Type B pancreatic cell (in vitro differentiated cells): ENCODE measurements at places on chromosomes 1 and 21.

DNA sequence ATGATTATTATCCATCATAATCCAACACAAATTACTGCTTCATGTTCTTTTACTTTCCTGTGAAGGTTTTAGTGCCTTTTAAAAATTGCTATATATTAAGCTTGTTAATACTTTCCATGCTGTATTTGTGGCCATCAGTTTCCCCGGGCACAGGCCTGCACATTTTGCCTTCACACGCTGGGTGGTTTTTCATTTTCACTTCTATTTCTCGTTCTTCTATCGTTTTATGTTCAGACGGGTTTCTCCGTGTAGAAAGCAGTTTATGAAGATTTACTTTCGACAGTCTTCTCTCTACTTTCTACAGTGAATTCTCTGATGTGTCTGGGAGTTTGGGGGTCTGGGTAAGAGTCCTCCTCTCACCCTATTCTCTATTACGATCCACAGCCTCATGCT is 9.5 kb downstream of the RUNX3 start:
- H3K4me3 ChIP-seq: no peak overlapping the region
- no peak overlapping the region for H3K27ac ChIP-seq
- H3K4me1 ChIP-seq: no peaks in the 10 kb centered on the region
- DNase-seq: no peak
- no peaks in the 10 kb centered on the region for H3K36me3 ChIP-seq

GRCh38 chr1:245663841-245664240 is 509.1 kb downstream of the KIF26B start:
- no peak for DNase-seq
- H3K4me1 ChIP-seq: no peaks in the 10 kb centered on the region
- peaks cover 4% of the 10 kb centered on the region for H3K36me3 ChIP-seq
- H3K27ac ChIP-seq: no peak overlapping the region

DNA sequence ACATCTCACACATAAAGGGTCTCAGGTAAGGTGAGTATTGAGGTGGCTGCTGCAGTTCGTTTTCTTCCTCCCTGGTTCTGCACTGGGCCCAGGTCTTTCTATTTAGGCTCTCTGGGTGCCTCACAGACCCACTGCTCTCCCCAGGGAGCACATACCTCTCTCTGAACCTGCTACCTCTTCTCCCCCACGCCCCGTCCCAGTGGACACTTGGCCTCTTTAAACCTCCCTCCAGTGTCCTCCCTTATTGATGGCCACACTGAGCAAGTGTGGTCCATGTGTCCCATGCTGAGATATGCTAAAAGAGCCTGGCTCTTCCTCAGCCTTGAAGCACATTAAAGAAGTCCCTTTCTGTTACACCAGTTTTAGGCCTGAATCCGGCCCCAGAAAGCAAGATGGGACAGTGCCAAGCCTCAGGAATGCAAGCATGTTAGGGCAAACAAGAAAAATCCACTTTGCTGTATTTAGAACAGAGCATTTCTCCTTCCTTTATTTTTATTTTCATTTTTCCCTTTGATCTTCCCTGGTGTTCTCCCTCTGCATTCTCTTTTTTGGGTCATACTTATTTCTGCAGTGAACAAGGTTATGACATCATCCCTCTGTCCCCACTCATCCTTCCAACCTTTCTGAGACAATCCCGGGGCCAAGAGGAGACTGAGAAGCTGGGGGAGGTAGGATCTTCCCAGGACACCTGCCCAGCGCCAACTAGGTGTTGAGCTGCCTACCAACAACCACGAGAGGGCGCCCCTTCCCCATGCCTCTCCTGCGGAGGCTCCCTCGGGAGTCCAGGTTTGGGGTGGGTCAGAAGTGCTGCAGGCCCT is 5.0 kb upstream of the CHI3L2 start:
- H3K4me1 ChIP-seq: peaks cover 31% of the 10 kb centered on the region
- H3K27me3 ChIP-seq: no peaks in the 10 kb centered on the region
- DNase-seq: peak; percentile 78
- H3K4me3 ChIP-seq: no peak overlapping the region
- H3K36me3 ChIP-seq: no peaks in the 10 kb centered on the region

- DNase-seq: no peak
- no peak overlapping the region for H3K27ac ChIP-seq
- H3K27me3 ChIP-seq: peaks cover 27% of the 10 kb centered on the region
- H3K36me3 ChIP-seq: no peaks in the 10 kb centered on the region
- peaks cover 8% of the 10 kb centered on the region for H3K4me1 ChIP-seq
Measured at GRCh38 chr1:213585959-213586586, 401.7 kb upstream of the PROX1 start.

DNA sequence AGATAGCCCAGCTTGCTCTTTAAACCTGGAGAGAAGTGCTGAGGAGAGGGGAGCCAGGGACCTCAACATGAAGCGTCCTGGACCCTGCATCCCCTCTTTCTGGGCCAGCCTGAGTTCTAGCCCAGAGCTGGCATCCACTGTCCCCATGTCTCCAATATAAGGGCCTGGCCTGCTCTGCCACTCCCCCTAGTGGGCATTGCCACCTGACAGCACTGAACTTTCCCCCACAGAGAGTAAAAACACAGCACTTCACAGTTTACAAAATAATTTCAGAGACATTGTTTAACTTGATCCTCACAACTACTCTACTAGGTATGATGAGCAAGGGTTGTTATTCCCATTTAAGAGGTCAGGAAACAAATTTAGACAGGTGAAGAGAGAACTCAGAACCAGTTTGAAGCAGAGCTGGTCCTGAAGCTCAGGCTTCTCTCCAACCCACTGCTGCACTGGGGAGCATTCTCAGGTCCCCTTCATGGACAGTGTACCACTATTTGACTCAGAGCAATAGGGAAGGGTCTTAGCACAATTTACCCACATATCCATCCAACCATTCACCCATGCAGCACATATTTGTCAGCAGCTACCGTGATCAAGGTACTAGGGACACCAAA is 151.2 kb downstream of the DMRTA2 start:
- peaks cover 6% of the 10 kb centered on the region for H3K4me1 ChIP-seq
- H3K4me3 ChIP-seq: no peak overlapping the region
- no peak for DNase-seq

GRCh38 chr1:40806731-40807695 is 23.4 kb downstream of the KCNQ4 start:
- H3K36me3 ChIP-seq: no peaks in the 10 kb centered on the region
- H3K4me3 ChIP-seq: no peak overlapping the region
- peaks cover 16% of the 10 kb centered on the region for H3K4me1 ChIP-seq
- H3K27me3 ChIP-seq: peaks cover 19% of the 10 kb centered on the region
- DNase-seq: no peak

GRCh38 chr1:222791006-222791710 is 23.7 kb upstream of the DISP1 start:
- H3K27ac ChIP-seq: no peak overlapping the region
- no peak for DNase-seq
- H3K36me3 ChIP-seq: no peaks in the 10 kb centered on the region
- H3K4me1 ChIP-seq: peaks cover 24% of the 10 kb centered on the region
- no peak overlapping the region for H3K4me3 ChIP-seq
- peaks cover 7% of the 10 kb centered on the region for H3K27me3 ChIP-seq

GRCh38 chr1:90809093-90809492 is 92.0 kb upstream of the BARHL2 start:
- H3K36me3 ChIP-seq: no peaks in the 10 kb centered on the region
- peaks cover 3% of the 10 kb centered on the region for H3K4me1 ChIP-seq
- peaks cover 10% of the 10 kb centered on the region for H3K27me3 ChIP-seq
- DNase-seq: no peak
- H3K4me3 ChIP-seq: no peak overlapping the region

- peaks cover 44% of the 10 kb centered on the region for H3K4me1 ChIP-seq
- no peak overlapping the region for H3K4me3 ChIP-seq
- DNase-seq: no peak
- H3K36me3 ChIP-seq: peaks cover 15% of the 10 kb centered on the region
Measured at GRCh38 chr1:2255420-2256369, 27.6 kb downstream of the SKI start.

- H3K4me1 ChIP-seq: peaks cover 15% of the 10 kb centered on the region
- H3K36me3 ChIP-seq: no peaks in the 10 kb centered on the region
- H3K27me3 ChIP-seq: no peaks in the 10 kb centered on the region
- peak overlapping the region; percentile 10 for H3K27ac ChIP-seq
Measured at GRCh38 chr21:40660461-40660860, 186.5 kb downstream of the DSCAM start.

DNA sequence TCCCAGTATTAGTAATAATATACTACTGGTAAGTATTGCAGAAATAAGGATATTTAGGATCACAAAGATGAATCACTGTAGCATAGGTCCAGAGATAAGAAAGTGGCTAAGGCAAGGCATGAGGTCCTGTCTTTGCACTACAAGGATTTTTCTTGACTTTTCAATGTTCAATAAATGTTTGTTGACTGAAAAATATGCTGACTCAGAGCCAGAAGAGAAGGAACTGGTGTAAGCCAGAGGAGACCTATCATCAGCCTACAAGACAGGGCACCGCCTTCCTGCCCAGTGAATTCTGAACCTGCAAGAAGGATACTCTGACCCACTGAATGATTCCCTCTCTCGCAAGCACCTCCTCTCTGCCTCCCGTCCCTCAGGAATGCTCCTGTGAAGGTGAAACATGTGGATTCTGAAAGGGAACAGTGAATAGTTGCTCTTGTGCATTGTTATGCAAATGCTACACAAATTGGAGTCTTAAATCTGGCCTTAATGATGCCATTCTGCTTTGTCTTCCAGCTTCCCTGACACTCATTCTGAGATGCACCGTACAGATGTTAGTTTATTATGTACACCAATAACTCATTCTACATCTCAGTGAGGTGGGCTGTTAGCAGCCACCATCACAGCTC is 540.0 kb downstream of the OMA1 start:
- H3K27me3 ChIP-seq: no peaks in the 10 kb centered on the region
- DNase-seq: no peak
- no peaks in the 10 kb centered on the region for H3K4me1 ChIP-seq

GRCh38 chr1:95117207-95118066 is at the start of gene TLCD4:
Gene TLCD4 (plus strand): TSS chr1:95117355. CDS start chr1:95143902, 26,547 bp downstream.
- peaks cover 10% of the 10 kb centered on the region for H3K4me1 ChIP-seq
- DNase-seq: peak; percentile 76
- peaks cover 44% of the 10 kb centered on the region for H3K27me3 ChIP-seq
- H3K36me3 ChIP-seq: no peaks in the 10 kb centered on the region

- peaks cover 14% of the 10 kb centered on the region for H3K4me1 ChIP-seq
- H3K27me3 ChIP-seq: no peaks in the 10 kb centered on the region
- no peaks in the 10 kb centered on the region for H3K36me3 ChIP-seq
Measured at GRCh38 chr1:9315411-9316079, 22.9 kb downstream of the SPSB1 start.

- no peaks in the 10 kb centered on the region for H3K27me3 ChIP-seq
- H3K27ac ChIP-seq: peak overlapping the region; percentile 22
- no peak for DNase-seq
- peaks cover 4% of the 10 kb centered on the region for H3K36me3 ChIP-seq
Measured at GRCh38 chr1:208988811-208989222, 594.7 kb upstream of the CAMK1G start.

DNA sequence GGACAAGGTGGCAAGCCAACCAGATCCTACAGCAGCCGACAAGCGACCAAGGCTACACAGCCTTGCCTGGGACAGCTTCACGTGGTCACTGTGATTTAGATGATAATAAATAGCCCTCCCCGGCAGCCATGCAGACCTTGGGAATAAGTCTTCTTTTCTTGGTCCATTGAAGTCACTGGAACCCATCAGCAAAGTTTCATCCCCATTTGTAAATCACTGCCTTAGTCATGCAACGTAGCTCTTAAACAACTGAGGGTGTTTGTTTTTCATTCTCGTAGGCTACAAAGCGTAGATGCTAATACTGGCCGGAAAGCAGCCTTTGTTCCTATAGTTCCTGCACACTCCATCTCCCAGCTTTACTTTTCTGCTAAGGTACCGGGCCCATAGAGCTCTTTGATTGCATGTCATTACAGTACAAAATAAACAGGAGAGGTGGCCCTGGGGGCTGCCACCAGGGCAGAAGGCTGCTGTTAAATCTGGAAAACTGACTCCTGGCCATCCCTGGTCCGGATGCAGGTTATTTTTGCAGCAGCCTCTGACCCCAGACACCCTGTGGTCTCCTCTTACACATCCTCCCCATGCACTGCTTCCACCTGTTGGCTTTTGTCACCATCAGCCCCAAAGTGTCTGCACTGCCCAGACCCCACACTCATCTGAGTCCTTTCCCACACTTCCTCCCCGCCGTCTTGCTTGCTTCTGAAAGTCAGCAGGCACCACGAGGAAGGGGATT is 105.5 kb downstream of the TOMM20 start:
- no peak for DNase-seq
- no peak overlapping the region for H3K27ac ChIP-seq
- peak overlapping the region; percentile 15 for H3K4me3 ChIP-seq
- H3K4me1 ChIP-seq: peaks cover 42% of the 10 kb centered on the region
- H3K27me3 ChIP-seq: peaks cover 6% of the 10 kb centered on the region

DNA sequence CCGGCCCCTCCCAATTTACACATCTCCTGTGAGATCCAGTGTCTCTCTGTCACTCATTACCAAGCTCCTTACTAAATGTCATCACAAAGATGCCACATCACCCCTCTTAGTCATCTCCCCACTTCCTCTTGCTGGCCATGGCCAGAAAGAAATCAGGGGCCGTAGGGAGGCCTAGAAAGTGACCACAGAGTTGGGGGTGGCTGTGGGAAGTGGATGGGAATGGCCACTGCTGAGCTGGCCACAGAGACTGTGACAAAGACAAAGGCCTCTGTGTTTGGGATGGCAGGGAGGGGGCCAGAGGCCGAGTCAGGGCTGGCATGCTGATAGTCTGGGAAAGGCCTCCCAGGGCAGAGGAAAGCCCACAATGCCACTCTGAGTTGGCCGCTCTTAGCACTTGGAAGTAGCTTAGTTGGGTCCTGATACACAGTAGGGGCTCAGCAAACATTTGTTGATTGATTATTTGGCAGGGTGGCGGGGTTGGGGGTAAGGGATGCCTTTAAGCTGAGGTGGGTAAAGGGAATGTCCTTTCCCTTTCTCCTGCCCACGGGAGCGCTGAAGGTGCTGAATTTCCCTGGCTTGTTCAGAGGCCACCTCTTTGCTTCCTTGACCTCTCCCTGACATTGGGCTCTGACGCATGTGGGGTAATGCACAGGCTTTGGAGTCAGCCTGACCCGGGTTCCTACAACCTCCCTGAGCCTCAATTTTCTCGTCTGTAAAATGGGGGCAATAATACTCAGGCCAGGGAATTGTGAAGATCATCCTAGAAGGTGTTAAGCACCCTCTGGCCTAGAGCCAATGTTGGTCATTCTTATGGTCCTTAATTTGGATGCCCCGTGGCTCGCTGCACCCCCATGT is 13.2 kb downstream of the NAV1 start:
- H3K4me1 ChIP-seq: peaks cover 27% of the 10 kb centered on the region
- no peaks in the 10 kb centered on the region for H3K27me3 ChIP-seq
- H3K27ac ChIP-seq: no peak overlapping the region
- no peaks in the 10 kb centered on the region for H3K36me3 ChIP-seq
- no peak for DNase-seq

DNA sequence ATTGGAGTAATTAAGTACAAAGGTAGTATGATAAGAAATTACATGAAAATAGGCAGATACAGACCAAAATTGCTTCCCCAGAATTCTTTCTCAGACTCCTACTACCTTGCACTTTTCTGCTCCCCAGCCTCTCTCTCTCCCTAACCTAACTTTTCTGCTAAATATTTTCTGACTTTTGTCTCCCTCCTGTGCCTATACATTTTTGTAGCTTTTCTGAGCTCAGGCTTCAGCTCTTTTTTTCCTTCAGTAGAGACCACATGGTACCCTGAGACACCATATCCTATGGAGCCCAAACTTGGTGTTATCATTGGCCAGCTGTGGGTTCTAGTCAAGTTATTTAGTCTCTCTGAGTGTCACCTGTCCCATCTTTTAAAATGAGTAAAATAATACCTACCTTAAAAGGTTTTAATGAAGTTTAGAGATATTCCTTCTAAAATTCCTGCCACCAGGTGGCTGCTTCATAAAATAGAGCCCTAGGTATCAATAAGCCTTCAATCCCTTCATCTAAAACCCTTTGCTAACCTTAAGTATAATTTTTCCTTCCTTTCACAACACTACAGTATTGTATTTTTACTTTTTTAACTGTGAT is 237.6 kb upstream of the DUSP10 start:
- H3K4me3 ChIP-seq: no peak overlapping the region
- H3K27ac ChIP-seq: no peak overlapping the region
- H3K27me3 ChIP-seq: peaks cover 28% of the 10 kb centered on the region
- no peaks in the 10 kb centered on the region for H3K4me1 ChIP-seq
